ENCODE measurements at places on chromosomes 1 and 21.

DNA sequence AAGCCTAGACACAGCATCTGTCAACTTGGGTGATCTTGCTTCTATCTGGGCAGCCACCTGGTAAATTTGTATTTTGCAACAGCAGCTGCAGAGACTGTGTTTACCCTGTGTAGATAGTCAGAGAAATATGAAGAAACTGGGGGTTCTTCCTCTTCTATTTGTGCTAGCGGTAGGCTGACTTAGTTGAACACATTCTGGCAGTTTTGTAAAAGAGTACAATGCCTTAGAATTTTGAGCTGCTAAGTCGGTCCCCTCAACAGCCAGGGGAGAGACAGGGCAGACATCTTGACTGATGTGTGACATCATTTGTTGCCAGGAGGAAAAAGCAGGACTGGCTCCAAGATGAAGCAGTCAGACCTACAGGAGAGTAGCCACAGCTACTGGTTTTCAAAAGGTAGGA lies 53.7 kb downstream of the KCNJ6 start:
- DNase-seq = no peak

DNA sequence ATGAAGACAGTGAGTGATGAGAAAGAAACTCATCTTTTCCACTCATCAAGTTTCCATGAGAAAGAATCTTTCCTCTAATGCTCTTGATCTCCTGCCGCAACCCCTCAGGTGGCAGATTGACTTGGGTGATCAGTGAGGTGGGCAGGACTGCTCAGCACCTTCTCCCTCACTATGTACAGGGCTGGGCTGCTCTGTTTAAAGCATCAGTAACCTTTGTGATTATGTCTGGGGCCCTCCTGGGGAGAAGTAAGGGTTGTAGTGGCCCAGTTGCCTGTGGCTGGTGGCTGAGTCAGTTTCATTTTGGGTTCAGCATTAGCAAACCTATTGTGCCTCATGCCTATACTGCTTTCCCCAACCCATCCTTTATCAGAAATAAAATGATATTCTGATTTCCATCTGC lies 366.0 kb downstream of the TTLL7 start:
- peak; percentile 30 for DNase-seq

DNA sequence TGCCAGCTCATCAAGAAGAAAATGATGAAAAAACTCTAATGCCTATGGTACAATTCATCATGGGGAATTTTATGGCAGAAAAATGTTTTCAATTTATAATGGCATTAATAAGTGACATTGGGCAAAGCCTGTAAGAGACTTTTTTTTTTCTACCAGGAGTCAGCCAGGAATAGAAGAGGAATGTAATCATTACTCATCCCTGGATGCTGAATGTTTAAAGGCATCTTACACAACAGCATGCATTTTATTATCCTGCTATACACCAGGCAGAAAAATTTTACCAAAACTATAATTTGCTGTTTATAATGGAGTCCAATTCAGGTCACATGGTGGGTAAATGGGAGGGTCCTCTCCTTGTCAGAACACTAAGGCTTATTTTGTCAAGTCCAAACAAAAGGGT lies 189.9 kb upstream of the BEND5 start:
- no peak for DNase-seq

- DNase-seq = no peak
These were observed 181.1 kb downstream of the DYRK1A start for GRCh38 chr21:37547615-37548200.

- DNase-seq = no peak
These were observed 101.5 kb upstream of the TLR5 start for GRCh38 chr1:223244366-223245103.

DNA sequence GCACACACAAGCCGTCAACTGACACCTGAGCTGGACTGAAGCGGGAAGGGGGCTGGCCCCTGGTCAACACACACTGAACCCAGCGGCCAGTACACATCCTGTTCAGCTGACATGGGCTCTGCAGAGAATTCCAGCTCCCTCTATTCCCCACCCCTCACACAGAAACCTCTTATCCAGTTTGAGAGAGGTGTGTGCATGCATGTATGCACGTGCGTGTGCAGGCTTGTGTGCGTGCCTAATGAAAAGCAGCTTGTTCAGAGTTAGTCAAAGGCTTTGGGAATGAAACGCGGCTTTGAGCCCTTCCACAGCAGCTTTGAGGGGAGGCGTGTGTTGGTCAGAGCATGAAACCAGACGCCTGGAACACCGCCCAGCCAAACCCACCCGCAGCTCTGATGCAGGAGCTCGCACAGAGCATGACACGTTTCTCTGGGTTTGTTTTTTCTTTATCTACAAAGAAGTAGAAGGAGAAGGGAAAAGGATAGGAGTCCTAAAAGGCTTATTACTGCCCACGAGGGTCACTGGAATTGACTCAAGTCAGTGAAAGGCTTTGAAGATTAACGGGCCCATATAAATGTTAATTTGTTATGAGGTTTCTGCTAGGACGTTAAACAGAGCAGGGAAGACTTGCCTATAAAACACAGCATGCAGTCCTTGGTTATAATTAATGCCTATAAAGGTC lies 184.2 kb downstream of the ETS2 start:
- no peak for DNase-seq

GRCh38 chr1:54407154-54407403 lies 885 bp upstream of the SSBP3 start:
- no peak for DNase-seq

GRCh38 chr21:31351438-31351837 lies 7.4 kb upstream of the TIAM1 start:
- DNase-seq = no peak

- no peak for DNase-seq
These were observed 497 bp upstream of the IFNAR2 start for GRCh38 chr21:33229099-33229783.

- DNase-seq = no peak
These were observed 30.7 kb downstream of the ITPKB start for GRCh38 chr1:226708342-226708780.

GRCh38 chr1:211932231-211932932 lies 101.8 kb upstream of the LPGAT1 start:
- no peak for DNase-seq

DNA sequence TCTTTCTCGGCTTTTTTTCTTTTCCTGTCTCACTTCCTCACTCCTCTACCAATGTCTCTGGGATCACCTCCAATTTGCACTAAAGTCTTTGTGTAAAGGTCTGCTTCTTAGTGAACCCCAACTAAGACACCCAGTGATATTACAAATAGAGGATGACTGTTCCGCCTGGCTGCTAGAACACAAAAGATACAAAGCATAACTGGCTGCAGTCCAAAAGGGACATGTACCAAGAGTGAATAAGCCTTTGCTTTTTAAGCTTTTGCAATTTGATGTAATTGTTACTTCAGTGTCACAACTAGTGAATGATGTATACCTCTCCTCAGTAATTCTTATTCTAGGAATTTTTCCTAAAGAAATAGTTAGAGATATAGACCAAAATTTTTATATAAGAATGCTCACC lies 82.8 kb upstream of the BEND5 start:
- DNase-seq = no peak

DNA sequence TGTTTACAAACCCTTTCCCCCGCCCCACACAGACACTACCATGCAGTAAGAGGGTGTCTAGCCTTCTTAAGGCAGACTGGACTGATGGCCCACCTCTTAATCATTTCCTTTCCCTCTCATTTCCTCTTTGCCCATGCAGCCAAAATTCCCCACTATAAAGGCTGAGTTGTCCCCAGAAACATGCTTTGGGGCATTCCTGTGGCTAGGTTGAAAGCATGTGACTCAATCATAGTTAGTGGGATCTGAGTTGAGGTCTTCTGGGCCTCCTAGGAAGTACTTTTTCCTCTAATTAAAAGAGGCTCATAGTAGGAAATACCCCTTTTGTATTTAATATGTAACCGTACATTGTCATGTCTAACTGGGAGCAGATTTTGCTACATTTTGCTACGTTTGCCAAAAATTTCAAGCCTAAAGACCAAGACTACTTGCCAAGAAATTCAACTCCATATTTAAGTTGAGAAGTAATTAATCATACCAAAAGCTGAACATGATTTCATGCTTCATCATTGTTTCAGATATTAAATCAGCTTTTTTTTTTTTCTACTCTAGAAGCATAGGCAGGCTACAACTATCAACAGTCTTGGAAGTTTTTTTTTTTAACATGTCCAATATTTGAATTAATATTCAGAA lies 174.7 kb downstream of the ADGRL4 start:
- no peak for DNase-seq

DNA sequence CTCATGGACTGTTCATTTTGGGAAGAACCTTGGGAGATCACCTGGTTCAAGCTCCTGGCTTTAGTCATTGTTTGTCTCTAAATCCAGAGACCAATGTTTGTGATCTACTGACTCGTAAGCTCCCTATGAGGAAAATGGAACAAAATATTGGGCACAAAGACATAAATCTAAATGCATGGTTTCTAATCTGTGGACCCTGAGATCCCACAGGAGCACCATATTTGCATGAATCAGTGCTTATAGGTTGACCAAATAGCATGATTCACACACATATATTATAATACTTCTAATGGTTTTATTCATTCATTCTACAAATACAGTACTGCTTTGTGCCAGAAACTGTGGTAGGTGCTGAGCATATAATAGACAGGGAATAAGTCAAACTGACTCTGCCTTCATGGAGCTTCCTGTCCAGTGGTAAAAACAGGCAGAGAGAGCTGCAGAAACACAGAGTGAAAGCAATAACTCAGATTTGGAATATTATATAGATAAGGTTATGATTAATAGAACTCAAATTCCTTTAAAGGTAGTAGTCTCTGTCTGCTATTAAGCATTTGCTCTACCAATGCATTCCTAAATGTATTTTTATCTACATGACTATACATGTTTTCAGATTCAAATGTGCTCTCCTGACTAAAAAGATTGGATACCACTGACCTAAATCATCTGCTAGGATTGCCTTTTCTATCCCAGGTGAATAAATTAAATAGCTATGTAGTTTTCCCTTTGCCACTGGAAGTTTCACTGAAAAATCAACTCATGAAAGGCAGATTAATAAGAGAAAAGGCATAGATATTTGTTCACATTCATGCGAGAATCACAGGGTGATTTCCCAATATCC lies 198.6 kb upstream of the CAMK1G start:
- no peak for DNase-seq

GRCh38 chr1:101135526-101135925 lies 101.3 kb upstream of the S1PR1 start:
- DNase-seq = no peak

DNA sequence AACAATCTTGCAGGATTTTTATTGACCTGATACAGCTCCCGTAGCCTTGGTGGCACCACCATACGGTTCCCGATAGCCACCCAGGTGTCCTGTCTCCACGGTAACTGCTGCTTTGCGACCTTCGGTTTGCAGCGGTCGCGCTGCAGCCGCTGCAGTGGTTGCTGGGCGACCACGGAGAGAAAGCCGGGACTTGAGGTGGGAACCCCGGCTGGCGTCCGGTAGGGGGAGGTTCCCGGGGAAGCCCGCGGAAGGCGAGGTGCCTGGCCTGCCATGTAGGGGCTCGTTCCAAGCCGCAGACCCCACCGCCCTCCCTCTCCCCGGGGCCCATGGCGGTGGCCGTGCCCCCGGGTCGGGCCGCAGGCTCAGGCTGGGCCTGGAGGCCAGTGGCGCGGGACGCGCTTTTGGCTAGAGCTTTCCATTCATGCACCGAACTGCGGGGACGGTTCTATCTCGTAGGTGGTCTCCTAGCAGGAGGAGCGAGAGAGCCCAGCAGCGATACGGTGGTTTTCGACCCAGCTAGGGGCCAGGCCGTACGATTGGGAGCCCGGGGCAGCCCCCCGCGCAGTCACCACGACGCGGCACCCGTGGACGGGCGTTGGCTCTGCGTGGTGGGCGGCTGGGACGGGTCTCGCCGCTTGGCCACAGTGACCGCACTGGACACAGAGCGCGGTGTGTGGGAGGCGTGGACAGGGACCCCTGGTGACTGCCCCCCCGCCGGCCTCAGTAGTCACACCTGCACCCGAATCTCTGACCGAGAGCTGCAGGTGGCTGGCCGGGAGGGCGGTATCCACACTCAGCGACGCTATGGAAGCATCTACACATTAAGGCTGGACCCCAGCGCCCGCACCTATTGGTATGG lies at the start of gene KLHDC9:
Gene KLHDC9, plus strand, starts transcription at position 152 of the 859 bp plus-strand sequence. Its CDS starts 175 bp downstream, at position 327.
- peak; percentile 80 for DNase-seq

DNA sequence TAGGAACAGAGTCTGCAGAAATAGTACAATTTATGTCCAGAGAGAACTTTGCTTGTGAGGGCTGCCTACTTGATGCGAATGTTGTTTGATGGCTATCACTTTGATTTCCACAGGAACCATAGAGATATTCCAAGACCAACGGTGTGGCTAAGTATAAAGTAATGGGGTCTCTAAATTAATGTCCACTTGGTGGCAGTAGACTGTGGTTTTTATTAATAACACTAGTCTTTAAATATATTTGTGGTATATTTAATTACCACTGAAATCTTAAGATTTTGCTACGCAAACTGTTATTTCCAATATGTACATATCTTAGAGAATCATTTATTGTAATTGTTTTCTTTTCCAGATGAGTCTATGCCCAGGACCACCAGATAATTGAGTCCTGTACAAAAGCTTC lies 647.9 kb downstream of the PLA2G4A start:
- DNase-seq = no peak

DNA sequence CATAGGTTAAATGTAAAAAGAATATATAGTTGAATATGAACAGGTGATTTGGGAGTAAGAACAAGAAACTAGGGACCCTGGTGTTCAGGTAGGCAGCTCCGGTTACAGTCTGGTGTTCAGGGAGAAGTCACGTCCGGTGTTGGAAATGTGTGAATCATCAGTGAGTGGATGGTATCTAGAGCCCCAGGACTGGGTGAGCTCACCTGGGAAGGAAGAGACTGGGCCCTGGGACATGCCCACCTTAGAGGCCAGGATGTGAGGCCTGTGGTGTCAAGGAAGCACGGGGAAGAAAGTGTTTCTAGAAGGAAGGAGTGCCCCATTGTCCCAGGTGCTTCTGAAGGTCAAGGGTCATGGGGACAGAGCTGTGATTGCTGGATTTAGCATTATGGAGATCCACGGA lies 1.5 kb upstream of the GJB3 start:
- DNase-seq = no peak

DNA sequence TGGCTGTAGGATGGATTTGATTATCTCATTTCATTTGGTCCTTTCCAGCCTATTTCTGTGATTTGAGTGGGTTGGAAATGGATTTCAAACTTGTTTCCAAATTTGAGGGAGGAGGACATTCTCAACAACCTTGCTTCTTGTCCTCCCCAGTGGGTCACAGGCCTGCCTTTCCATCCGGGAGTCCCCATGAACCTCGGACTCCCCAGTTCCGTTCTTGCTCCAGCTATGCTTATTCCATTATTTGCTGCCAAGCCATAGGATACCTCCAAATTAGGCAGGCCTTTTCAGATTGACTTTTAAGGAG lies 97.8 kb downstream of the DUSP10 start:
- no peak for DNase-seq

- peak; percentile 77 for DNase-seq
These were observed 2.8 kb downstream of the ANKRD34A start for GRCh38 chr1:145961425-145962156.

DNA sequence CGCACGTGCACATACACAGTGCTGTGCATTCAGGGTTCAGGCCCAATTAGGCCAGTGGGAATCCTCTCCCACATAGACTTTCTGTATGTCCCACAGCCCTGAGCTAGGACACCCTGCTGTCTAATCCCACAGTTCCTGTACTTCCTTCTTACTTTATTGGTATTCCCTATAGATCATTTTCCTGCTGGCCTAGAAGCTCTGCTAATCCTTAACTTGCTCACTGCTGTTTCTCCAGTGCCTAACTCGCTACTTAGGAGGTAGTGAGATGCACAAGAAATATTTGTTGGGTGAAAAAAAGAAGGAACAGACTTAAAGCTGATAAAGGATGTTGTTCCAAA lies 34.1 kb upstream of the FHAD1 start:
- DNase-seq = no peak
